GM04504 (cell line): ENCODE measurements at places on chromosomes 6 and 20.

- DNase-seq, result no peak
Observed at GRCh38 chr20:57409672-57410397, 18.6 kb downstream of the RBM38 start.

DNA sequence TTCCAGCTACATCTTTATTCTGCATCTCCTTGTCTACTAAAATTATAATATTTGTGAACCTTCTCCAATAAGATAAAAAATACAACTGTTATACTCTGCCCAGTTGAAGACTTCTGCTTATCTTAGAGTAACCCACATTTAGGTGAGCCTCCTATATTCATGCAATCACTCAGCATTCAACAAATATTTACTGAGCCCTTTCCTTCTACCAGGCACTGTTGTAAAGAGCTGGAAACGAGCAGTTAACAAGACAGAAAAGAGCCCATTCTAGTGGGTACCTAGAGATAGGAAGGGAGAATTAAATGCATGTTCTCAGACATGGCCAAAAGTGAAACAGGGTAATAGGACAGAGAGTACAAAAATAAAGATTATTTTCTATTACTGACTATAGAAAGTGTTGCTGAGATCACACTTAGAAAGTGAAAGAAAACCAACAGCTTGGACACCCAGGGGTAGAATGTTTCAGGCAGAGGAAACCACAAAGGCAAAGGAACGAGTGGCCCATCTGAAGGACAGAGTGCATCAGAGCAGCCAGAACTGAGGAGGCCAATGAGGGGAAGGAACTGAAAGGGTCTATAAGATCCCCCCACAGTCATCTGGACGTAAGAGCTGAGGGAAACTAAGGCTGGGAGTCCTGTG lies 50.8 kb upstream of the SMLR1 start:
- DNase-seq, result no peak

DNA sequence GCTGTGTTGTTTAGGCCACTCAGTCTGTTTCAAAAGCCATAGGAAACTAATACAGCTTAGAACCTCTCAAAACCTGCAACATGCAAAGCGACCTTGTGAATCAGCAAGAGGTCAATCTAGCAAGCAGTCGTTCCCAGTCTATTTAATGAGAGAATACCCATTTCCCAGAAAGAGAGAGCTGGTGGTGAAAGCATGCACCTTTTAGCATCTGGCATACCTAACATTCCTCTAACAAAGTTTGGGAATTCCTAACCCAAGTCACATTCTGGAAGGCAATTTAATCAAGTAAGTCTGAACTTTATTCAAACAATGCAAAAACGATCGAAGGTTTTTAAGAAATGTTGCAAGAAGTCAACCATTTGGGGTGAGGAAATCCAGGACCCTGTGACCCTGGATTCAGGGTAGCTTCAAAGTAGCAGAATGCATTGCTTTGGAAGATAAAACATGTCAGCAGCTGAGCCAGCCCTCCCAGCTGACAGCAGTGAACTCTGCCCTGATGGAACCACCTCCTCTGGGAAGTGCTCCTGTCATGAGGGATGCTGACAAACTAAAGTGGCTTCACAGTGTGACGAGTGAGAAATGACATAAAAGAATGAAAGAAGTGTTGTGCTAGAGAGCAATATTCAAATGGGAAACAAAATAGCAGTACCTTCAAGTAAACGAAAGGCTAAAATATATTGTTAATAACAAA lies 104.8 kb downstream of the GMDS start:
- DNase-seq, result no peak

DNA sequence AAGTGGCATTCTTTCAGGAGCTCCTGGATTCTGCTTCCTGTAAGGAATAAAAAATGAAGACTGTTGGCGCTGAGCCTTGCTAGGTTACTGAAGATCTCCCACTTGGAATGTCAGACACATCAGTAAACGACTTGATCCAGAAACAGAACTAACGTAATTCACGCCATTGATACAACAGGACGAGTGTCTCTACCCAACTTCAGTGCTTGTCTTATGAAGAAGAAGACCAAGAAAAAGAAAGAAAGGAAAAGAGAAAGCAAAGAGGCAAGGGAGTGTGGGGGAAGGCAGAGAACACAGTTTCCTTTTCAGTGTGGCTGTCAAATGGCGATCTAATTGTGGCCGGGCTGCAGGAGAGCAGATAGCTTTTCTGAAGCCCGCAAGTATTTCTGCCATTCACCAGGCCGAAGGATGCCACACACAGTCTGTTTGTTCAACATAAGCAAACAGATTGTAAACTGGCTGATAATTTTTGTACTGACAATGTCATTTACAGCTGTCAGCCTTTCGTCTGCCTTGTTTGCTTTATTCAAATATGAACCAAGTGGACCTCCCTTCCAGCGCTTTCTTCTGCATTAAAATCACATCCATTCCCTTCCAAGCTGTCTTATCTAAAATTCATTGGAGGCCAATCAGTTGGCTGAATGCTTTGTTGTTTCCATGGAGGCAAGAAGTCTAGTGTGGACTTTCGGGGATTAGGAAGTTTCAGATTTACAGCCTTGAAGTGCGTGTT lies 180.6 kb downstream of the FOXA2 start:
- no peak for DNase-seq

GRCh38 chr20:51636123-51636522 lies 93.6 kb upstream of the NFATC2 start:
- no peak for DNase-seq

GRCh38 chr6:25934156-25934555 lies 3.7 kb upstream of the SLC17A2 start:
- no peak for DNase-seq

DNA sequence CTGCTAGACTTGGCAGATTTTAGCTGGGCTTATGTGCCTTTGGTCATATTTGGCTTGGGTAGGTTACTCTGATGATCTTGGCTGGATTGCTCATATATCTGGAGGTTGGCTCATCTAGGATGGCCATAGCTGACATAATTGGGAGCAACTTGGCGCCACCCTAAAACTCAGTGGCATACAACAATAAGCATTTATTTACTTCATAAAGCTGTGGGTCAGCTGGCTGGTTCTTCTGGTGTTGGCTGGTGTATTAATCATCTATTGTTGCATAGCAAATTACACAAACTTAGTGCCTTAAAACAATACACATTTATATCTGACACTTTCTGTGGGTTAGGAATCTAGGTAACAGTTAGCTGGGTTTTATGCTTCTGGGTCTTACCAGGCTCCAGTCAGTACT lies 297.3 kb upstream of the JAG1 start:
- DNase-seq, result no peak

DNA sequence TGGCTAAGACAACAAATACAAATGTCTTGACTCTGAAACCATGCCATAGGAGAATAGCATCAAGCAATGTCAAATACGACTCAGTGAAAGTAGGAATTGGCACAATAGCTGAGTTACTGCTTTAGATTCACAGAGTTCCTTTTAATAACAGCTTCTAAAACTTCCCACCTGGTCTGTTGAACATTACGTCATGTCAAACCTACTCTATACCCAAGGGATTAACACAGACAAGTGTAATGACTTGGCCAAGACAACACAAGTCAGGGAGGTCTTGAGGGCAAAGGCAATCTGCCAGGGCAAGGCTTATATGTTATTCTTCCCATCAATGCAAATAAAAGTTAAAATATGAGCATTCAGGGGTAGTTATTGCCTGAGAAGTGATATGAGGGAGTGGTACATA lies 265.1 kb upstream of the PRDM1 start:
- no peak for DNase-seq

DNA sequence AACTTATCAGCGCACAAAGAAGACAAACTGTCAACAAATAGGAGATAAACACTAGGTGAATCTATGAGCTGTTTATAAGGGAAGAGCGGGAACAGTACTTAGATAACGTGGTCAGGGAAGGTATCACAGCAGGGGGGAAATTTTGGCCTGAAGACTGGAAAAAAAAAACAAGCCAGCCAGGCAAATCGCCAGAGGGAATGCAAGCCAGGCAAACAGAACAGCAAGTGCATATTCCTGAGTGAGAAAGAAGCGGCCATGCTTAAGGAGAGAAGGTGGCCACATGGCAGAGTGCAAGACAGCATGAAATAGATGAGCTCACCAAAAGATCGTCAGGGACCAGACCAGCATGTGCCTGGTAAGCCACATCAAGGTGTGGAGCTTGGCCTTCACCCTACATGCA lies 466.5 kb upstream of the ARID1B start:
- no peak for DNase-seq

GRCh38 chr20:44495802-44496481 lies 20.3 kb downstream of the TTPAL start:
- peak; percentile 98 for DNase-seq

DNA sequence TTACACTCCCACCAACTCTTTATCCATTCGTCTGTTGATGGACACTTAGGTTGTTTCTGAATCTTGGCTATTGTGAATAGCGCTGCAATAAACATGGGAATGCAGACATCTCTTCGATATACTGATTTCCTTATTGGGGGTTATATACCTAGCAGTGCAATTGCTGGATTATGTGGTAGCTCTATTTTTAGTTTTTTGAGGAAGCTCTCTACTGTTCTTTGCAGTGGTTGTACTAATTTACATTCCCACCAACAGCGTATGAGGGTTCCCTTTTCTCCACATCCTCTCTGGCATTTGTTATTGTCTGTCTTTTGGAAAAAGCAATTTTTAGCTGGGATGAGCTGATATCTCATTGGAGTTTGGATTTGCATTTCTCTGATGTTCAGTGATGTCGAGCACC lies 4.6 kb upstream of the PFDN4 start:
- DNase-seq, result no peak

DNA sequence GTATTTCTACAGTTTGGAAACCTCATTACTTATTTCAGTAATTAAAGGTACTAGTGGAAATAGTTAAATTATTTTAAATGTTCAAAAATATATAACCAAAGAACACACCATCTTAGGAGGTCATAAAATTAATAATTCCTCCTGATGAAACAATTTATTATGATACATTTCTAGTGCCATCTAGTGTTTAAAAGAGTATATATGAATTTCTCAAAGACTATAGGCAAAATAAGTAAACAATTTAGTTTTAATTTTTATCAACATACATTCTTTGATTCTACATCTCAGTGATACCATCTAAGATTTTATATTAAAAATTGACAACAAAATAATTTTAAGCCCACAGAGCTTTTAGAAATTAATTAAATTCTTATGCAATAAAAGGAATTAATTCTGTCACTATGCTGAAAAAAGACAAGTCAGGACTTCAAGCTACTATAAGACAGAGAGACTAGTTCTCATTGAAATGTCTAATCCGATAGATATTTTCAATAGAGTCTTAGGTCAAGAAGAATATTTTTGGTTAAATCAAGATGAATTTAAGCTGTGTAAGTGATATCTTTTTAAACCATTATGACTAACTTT lies 107.8 kb upstream of the RNF217 start:
- DNase-seq, result no peak

DNA sequence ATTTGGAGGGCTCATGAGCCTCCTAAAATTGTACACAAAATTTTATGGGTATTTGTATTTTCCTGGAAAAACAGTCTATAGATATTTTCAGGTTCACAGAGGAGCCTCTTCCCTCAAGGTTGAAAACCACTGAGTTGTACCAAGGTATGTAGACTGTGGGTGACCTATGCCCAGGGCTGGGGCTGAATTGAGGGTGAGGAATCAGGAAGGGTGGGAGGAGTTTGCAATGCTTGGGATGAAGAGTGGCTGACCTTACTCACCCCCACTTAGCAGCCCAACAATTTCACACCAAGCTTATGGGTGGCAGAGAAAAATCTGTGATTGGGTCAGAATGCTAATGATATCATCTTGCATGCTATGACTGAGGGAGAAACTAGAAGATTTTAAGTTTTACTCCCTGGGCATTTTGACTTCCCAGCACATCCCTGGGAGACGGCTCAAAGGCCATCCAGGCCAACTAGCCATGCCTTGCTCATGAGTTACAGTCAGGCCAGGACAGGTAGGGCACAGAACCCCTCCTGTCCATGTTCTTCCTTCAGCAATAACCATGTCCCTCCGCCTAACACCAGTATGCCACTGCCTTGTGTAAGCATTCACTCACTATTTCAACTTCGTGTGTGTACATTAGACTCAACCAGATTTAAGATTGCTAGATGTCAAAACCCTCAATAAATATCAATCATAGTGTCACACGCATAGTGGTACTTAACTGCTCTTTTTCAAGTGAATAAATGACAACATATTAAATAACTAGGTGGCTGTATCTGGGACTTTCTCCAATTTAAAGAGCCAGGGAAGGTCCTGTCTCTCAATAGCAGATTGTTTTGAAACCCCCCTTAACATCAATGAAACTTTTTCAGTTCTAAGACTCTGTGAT lies 16.6 kb downstream of the ADTRP start:
- DNase-seq, result no peak

DNA sequence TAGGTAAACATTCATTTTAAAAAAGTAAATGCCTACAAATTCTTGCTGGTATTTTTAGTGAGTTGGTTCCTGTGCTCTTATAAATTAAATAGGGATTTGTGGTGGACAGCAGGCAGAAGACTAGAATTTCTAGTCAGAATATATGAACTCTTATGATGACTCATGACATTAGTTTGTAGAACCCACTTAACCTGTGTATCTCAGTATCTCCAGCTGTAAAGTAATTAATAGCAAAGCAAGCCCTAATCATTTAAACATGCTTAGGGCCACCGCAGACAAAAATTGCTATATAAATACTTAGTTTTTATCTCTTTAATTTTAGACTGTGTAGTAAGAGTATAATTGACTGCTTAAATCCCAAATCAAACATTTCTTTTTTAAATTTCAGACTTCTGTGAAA lies 2.4 kb downstream of the FAM135A start:
- no peak for DNase-seq

- DNase-seq, result no peak
Observed at GRCh38 chr6:56347526-56347925, 100.1 kb upstream of the COL21A1 start.

GRCh38 chr20:25989196-25989595 lies 292.5 kb upstream of the ZNF337 start:
- no peak for DNase-seq

GRCh38 chr20:35306931-35307517 lies 14.8 kb upstream of the FAM83C start:
- no peak for DNase-seq

DNA sequence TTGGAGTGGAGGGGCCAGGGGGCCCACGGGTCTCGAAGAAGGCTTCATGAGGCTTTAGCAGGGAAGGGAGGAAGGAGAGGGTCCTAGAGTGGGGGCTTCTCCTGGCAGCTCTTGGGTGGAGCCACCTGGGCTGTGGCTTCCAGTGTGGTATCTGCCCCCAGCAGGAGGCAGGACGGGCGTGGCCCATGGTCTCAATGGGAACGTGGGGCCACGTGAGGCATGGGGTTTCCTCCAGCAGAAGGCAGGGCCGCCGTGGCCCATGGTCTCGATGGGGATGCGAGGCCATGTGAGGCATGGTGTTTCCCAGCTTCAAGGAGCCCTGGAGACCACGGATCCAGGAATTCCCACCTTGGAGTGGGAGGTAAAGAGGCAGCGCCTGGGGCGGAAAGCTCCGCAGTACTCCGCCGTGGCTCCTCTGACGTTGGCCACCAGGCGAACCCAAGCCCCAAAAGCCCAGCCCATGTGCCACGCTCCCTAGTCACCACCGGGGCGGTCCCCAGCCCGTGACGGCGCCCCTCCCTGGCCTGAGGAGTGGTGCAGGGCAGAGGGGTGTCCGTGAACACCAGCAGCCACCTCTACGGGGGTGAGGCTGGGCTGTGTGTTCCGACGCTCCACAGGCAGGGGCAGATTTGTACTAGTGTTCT lies 62.0 kb upstream of the GATA5 start:
- DNase-seq, result no peak

GRCh38 chr20:35273449-35274171 lies 4.3 kb downstream of the MMP24OS start:
- DNase-seq, result no peak

GRCh38 chr6:43806758-43807227 lies 36.8 kb downstream of the VEGFA start:
- no peak for DNase-seq

- no peak for DNase-seq
Observed at GRCh38 chr6:104795363-104795762, 64.4 kb downstream of the HACE1 start.
